Smooth muscle cell of bladder (primary cell): ENCODE measurements at places on chromosomes 3 and 15. TPM values are rescaled to one million over a fixed set of nuclear protein-coding genes. Genes with fewer than 3 reads are reported as not detected.

The IGSF10 gene
- total RNA-seq = 0.71 and 6.1 TPM in 2 replicates

The DLL4 gene
- total RNA-seq = 0.46 and 0.85 TPM in 2 replicates

The STRC gene
- total RNA-seq = not detected in 2 replicates

The SLC6A1 gene
- total RNA-seq = under 0.01 TPM in 1 of 2 replicates, not detected in the other

The TERB2 gene
- not detected in 2 replicates for total RNA-seq

The SV2B gene
- total RNA-seq = under 0.01 and 0.18 TPM in 2 replicates

The GP9 gene
- not detected in 2 replicates for total RNA-seq

The DLEC1 gene
- 0.09 and 0.14 TPM in 2 replicates for total RNA-seq

The KBTBD13 gene
- total RNA-seq = not detected in 2 replicates

The MYO1E gene
- 45.7 and 85.1 TPM in 2 replicates for total RNA-seq

The AGBL1 gene
- total RNA-seq = not detected in 2 replicates

The ACKR4 gene
- 1.4 and 2.0 TPM in 2 replicates for total RNA-seq
